Osteoblast (primary cell): ENCODE measurements at places on chromosomes 3 and 15. TPM values are rescaled to one million over a fixed set of nuclear protein-coding genes. Genes with fewer than 3 reads are reported as not detected.

Gene RGMA
- total RNA-seq: 2.5 and 3.2 TPM in 2 replicates

Gene FGD5
- total RNA-seq: under 0.01 TPM in 2 replicates

Gene IL17RE
- 0.29 and 0.72 TPM in 2 replicates for total RNA-seq

Gene PLA1A
- total RNA-seq: under 0.01 and 0.36 TPM in 2 replicates

Gene NLGN1
- 7.7 and 9.0 TPM in 2 replicates for total RNA-seq

Gene MST1R
- total RNA-seq: 0.72 and 1.8 TPM in 2 replicates

Gene CGGBP1
- total RNA-seq: 107 and 111 TPM in 2 replicates

Gene COL8A1
- 311 and 720 TPM in 2 replicates for total RNA-seq

Gene RYR3
- not detected in 2 replicates for total RNA-seq

Gene ECE2
- not detected in 2 replicates for total RNA-seq

Gene P3H2
- 8.3 and 13.4 TPM in 2 replicates for total RNA-seq

Gene SH2D7
- not detected in 2 replicates for total RNA-seq

Gene CCR1
- total RNA-seq: 0.59 and 1.1 TPM in 2 replicates

Gene GUCA1C
- total RNA-seq: not detected in 2 replicates

Gene TNFAIP8L3
- total RNA-seq: 8.3 and 11.2 TPM in 2 replicates

Gene RHOV
- 0.36 TPM in 1 of 2 replicates, not detected in the other for total RNA-seq

Gene CHP1
- total RNA-seq: 99.2 and 105 TPM in 2 replicates

Gene GOLGA8J
- 0.29 TPM in 1 of 2 replicates, not detected in the other for total RNA-seq

Gene PPP1R14D
- not detected in 2 replicates for total RNA-seq

Gene CPN2
- total RNA-seq: under 0.01 and 0.29 TPM in 2 replicates

Gene ALDH1A2
- 0.88 and 1.1 TPM in 2 replicates for total RNA-seq

Gene MUC20
- total RNA-seq: 0.36 and 1.2 TPM in 2 replicates
